Foreskin fibroblast (primary cell): ENCODE measurements at places on chromosomes 6 and 20.

DNA sequence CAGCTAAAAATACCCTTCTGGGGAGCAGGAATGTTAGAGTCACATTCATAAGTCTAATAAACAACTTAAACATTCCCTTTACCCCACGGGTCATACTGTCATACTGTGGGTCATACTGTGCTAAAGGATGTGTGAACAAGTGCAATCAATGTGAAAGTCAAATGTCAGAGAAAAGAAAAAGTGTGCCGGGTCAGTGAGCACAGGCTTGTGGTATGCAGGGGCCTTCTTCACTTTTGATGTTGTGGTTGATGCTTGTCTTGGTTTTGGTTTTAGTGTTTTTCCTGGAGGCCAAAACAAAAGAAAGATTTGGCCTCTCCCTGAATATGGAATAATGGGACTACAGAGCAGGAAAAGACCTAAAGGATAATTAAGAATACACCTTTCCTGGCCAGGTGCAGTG is 267.9 kb upstream of the PLN start:
- peak; percentile 21 for DNase-seq

DNA sequence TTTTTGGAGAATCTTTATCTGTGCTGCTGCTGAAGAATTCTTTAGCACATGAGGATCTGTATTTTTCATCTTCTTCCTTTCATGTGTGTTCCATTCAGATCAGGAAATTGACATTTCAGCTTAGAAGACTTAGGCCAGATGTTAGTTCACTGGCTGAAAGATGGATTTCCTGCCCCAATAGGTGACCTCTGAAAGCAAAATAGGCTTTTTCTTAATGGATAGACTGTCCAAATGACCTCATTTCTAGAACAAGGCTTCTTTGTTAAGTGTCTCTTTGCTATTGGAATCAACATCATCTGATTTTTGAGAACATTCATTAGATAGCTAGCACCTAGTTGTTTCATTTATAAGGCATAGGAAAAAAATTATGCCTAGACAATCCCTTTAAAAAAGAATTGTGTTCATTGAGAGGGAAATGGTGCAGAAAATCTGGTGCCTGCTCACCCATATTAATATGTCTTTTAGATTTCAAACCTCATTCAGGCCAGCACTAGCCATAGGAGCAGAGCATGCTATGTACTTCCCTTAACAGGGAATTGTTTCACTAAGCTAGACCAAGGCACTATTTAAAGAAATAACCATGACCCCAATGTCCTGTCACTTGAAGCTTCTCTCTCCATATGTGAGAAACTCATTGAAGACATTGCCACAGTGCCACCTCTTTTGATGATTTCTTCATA is 13.6 kb upstream of the SASH1 start:
- DNase-seq, result no peak

GRCh38 chr6:20154753-20155152 is 57.5 kb downstream of the MBOAT1 start:
- no peak for DNase-seq

DNA sequence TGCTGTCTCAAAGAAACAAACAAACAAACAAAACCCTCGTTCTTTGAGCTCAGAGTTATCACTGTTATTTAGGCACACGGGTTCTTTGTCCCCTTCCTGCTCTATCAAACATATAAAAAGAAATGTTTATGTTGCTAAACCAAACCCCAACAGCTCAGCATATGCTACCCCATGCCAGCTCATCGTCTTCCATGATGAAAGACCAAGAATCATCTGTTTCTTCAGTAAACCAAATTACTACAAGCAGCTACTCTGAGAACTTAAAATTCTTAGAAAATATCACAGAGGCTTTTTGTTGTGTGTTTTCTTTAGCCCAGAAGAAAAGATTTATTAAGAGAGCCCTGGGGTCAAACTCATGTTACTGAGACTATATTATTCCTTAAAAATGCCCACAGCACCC is 4.7 kb downstream of the TRERF1 start:
- DNase-seq, result peak; percentile 35

GRCh38 chr6:89963391-89963790 is 69.1 kb downstream of the GJA10 start:
- DNase-seq, result no peak

- DNase-seq, result no peak
Measured at GRCh38 chr6:110471726-110472365, 4.6 kb downstream of the SLC22A16 start.

DNA sequence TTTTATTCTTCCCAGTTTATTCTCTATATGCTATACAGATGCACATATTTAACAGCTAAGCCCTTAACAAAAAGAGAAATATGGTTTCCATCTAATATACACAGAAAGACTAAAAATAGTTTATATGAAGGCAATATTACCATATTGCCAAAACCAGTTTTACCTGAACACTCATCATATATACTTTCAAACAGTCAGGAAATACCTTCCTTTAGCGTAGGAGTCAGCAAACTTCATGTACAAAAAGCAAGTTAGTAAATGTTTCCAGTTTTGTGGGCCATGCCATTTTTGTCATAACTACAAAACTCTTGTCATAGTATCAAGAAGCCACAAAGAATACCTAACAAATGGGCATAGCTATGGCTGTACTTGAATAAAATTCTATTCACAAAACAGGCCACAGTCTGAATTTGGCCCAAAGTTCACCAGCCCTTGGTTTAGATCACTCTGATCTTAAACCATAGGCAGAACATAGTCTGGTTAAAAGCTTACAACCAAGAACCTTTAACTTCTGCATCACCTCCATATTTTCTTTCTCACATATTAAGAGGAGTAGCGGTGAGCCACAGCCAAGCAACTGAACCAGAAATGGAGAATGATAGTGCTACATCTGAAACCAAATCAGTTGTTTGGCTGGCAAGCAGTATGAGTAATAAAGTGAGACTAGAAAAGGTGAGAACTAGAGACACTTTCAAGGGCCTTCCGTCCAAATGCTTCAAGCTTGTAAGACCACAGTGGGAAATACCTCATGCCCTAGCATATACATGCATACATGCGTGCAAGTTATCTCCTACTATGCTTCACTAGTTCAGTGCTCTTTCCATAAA is 116.6 kb downstream of the PTPRK start:
- DNase-seq, result no peak

- peak; percentile 39 for DNase-seq
Measured at GRCh38 chr6:41371461-41371991, 36.1 kb downstream of the NCR2 start.

- no peak for DNase-seq
Measured at GRCh38 chr6:145275019-145275418, 460.3 kb downstream of the EPM2A start.

- DNase-seq, result peak; percentile 43
Measured at GRCh38 chr6:18263418-18264218, 712 bp downstream of the DEK start.

DNA sequence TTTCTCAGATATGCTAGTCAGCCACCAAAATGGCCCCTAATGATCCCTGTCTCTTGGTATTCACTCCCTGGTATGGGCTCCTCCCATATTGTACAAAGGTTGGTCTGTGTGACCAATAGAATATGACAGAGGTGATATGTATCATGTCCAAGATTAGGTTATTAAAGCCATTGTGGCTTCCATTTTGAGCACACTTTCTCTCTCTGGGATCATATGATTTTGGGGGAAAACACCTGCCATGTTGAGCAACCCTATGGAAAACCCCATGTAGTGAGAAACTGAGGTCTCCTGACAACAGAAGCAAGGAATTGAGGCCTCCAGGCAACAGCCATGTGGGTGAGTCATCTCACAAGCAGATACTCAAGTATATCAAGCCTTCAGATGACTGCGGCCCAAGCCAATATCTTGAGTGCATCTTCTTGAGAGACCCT is 7.1 kb upstream of the ZNF318 start:
- peak; percentile 25 for DNase-seq

DNA sequence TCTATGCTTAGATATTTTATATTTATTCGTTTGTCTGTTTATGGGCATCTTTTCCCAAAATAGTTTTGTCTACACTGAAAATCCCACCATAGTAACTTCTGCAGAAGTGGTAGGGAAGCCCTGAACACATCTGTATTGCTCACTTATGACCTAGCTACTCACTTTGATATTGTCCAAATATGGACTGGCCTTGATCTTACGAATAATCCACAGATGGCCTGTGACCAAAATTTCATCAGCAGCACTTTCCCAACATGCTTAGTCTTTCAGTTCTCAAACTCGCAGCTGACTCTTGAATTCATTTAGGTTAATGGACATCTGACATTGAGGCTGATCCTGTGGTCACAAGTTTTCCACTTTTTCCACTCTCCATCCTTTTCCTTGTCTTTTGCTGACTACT is 80.8 kb upstream of the BEND3 start:
- DNase-seq, result no peak

DNA sequence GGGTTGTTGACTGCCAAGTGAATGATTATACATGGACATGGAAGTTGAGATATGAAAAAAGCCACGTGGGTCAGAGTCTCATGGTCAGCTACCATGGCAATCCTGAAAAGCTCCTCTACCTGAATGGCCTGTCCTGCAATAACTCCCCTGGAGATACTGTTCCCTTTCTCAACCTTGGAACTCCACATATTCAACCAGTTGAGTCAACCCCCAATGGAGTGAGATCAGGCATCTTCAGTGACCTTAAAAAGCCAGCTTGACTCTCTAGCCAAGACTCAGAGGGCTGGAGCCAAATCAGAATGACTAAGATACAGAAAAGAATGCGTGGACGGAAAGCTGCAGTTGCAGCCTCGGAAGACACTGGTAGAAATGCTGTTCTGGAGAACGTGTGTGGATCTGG is 341.3 kb downstream of the FOXA2 start:
- no peak for DNase-seq

GRCh38 chr6:1242446-1242845 is 69.5 kb upstream of the FOXQ1 start:
- DNase-seq, result peak; percentile 55

GRCh38 chr6:163356324-163356723 is 58.2 kb upstream of the QKI start:
- DNase-seq, result peak; percentile 84

- DNase-seq, result peak; percentile 57
Measured at GRCh38 chr6:149046822-149047246, 270.7 kb upstream of the TAB2 start.

GRCh38 chr6:134502614-134503549 is 185.0 kb upstream of the SGK1 start:
- no peak for DNase-seq

DNA sequence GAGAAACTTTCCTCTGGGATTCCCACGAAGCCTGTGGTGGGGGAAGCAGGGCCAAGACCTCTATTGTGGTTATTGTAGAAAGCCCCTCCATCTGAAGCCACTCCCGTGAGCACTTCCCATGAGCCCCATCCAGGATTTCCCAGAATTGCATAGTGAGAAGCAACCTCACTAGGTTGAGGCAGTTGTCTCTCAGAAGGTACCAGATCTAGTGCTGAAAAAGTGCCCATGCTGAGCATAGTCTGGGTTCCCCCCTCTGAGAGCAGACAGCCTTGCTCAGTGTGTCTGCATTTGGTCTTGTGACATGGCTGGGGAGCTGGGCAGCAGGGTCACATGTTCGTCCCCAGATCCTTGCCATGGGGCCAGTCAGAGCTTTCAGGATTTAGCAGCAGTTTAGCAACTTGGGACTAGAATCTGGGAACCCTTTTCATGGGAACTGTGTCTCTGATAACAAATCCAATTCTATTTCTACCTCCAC is 38.6 kb downstream of the SLC9A8 start:
- DNase-seq, result no peak

DNA sequence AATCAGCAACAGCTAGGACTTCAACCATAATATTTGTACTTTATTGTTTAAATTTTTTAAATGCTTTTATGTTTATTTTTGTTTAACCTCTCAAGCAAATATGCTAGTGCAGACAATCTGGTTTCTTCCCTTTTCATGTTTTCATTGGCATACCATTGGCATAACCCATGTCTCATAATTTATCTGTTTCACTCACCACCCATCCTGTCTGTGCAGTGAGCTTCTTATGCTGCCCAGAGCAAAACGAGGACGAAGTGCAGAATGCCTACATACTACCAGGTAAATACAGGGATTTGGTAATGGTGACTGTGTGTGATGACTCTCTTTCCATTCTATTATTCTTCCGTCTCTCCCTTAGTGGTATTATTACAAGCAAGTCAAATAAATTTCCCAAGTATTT is 361.4 kb upstream of the KCNQ5 start:
- DNase-seq, result peak; percentile 11

DNA sequence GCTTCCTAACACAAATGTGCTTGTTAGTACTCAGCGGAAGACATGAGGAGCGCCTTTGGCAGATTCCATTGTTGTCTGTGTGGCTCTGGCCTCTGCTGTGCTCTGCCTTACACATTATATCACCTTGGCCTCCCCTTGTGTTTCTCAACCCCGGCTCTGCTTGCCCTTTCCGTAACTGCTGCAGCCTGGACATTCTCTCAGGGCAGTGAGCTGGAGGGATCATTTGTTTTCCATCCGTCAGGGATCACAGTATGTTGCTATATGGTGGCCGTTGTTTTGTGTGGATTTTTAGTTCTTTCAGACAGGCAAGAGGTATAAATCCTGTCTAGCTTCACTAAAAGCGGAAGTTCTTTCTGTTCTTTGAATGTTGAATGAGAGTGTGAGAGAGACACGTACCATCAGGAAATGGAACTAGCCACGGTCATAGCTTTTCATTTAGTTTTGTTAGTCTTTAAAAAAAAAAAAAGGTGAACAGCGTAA is 175.1 kb downstream of the JARID2 start:
- no peak for DNase-seq

GRCh38 chr6:93182938-93183479 is 236.3 kb downstream of the EPHA7 start:
- DNase-seq, result no peak

GRCh38 chr6:45075246-45075645 is 252.9 kb upstream of the RUNX2 start:
- DNase-seq, result peak; percentile 87

DNA sequence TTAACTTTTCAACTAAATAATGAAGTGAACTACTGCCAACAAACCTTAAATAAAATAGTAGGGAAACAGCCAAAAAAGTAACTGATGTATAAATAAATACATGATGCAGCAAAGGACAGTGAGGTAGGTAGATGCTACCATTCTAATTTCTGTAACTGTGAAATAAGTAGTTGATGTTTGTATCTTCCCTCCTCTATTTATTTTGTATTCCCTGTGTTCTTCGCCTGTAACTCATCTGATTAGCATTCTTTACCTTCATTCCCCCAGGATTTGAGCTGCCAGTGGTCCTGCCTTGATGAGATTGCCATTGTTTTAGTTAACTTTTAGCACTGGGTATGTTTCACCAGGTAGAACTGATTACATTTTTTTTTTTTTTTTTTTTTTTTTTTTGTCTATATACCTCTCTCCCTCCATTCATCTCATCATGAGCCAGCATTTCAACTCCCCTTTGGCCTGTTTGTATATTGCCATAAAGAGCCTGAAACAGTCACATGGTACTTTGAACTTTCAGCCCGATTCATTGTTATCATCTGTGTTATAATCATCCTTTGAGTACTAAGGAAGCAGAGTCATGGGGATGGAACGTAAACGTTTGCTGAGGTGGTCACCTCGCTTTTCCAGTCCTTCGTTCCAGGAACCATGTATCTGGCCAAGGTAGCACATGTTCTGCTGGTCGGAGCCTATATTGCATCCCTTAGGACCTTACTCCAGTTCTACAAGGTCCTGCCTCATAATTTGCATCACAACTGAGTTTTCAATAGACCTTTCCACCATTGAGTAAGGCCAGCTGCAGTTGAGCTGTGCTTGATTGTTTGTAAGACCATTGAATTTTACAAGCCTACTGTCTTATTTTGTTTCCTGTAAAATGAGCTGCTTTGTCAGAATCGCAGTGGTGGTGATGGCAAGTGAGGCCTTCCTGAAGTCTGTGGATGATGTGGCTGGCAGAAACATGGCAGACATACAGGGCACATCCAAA is 107.6 kb downstream of the JAG1 start:
- DNase-seq, result no peak

GRCh38 chr20:43799150-43799711 is 72.4 kb upstream of the GTSF1L start:
- DNase-seq, result peak; percentile 23

- peak; percentile 62 for DNase-seq
Measured at GRCh38 chr20:43915211-43916072, 790 bp downstream of the TOX2 start.
